ENCODE measurements at places on chromosomes 5 and 9.

GRCh38 chr9:115004545-115004944 lies 74.2 kb upstream of the TNFSF8 start:
- peak; percentile 25 for DNase-seq

GRCh38 chr5:72234868-72235267 lies 85.2 kb downstream of the MRPS27 start:
- DNase-seq = no peak

DNA sequence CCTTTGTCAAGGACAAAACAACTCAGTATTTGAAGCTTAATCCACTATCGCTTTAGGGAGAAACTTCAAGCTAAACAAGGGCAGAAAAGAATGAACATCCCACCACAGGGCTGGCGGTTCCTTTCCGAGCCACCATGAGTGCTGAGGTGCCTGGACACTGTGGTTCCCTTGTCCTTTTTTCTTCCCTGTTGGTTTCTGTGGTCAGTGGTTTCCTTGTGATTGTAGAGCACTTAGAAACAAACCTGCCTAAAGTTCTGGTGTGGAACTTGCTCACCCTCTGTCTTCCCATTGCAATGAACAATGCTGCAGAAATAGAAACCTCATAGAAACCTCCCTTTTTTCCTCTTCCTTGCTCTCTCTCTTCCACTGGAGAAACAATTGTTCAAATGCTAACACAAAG lies 79.3 kb upstream of the TBC1D2 start:
- no peak for DNase-seq

DNA sequence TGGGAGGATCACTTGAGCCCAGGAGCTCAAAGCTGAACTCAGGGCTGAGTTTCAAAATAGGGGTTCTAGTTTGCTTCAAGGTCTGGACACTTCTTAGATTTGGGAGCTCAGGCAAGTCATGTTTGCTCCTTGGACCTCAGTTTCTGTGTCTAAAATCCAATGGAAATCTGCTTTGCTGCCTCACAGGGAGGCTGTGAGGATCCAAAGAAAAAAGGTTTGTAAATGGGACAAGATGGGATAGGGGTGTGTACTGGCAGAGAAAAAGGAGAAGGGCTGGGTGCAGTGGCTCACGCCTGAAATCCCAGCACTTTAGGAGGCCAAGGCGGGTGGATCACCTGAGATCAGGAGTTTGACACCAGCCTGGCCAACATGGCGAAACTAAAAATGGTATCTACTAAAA lies 39.6 kb upstream of the SH3PXD2B start:
- DNase-seq = no peak

DNA sequence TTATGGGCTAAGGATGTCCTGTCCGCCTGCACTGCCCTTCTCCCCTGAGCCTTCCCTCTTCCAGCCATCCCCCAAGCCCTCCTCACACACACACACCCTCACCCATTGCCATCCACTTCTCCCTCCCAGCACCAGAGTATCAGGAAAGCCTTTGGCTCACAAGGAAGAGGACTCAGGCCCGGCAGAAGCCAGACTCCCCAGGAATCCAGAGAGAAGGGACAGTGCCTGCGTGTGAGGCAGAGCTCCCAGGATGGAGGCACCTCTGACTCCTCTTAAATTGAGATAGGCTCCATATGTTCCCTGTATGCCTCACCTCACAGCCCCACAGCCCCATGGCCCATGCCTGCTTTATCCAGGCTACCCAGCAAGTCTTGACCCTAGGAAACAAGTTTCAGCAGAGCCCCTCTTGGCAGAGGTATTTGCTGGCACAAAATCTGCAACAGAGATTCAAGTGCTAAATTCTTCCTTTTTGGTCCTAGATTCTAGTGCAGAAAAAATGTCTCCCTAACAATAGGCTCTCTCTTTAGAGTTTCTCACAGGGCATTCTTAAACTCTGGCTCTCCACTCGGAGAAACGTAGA lies 761 bp downstream of the IL17B start:
- no peak for DNase-seq

- DNase-seq = no peak
Measured at GRCh38 chr9:18694959-18695668, 221.2 kb downstream of the ADAMTSL1 start.

GRCh38 chr5:180626661-180627385 lies 22.6 kb downstream of the FLT4 start:
- no peak for DNase-seq

GRCh38 chr5:147464211-147464610 lies 45.7 kb downstream of the DPYSL3 start:
- DNase-seq = no peak

DNA sequence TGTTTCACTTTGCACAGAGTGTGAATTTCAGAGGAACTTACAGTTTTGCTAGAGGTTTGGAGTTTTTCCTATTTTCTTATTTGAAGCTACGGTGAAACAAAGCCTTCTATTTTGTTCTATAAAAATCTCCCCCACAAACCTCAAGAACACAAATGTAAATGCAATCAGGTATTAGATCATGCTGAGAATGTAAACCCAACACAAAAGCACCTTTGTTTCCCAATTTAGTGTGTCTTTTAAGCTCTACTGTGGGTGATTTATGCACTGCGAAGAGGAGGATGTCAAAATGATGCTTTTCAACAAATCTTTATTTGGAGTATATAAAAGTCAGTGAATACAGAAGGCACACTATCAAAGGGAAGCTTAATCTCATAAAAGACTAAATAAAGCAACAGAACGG lies 4.3 kb upstream of the DRD1 start:
- no peak for DNase-seq

DNA sequence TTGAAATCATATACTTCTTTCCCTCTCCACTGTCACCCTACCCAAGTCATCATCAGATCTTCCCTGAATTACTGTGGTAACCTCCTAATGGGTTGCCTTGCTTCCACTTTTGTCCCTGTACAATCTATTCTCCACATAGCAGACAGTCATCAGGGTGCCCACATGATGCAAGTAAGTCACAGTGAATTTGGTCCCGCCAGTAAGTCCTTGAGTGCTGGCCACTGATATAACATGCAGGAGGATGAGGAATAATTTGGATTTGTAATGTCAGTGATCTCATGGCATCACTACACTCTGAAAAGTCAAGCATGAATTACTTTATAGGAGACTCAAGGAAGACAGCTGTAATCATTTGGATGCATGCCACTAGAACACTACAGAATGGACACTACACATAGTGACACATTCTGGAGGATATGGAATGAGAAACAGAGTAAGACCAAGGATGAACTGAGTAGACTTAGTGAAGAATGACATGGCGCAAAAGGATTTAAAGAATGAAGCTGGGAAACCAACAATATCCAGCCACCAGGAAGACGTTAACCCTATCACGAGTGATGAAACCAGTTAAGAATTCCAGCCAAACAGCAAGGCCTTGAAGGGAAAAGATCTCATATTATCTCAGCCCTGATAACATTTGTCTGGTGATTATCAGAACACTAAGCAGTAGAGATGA lies 28.6 kb downstream of the MARCHF3 start:
- no peak for DNase-seq

DNA sequence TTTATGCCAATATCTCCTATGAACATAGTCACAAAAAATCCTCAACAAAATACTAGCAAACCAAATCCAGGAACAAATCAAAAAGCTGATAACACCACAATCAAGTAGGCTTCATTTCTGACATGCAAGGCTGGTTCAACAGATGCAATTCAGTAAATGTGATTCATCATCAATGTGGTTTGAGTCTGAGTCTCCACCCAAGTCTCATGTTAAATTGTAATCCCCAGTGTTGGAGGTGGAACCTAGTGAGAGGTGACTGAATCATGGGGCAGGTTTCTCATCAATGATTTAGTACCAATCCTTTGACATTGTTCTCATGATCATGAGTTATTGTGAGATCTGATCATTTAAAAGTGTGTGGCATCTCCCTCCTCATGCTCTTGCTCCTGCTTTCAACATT lies 1072.7 kb downstream of the NR2F1-AS1 start:
- no peak for DNase-seq

DNA sequence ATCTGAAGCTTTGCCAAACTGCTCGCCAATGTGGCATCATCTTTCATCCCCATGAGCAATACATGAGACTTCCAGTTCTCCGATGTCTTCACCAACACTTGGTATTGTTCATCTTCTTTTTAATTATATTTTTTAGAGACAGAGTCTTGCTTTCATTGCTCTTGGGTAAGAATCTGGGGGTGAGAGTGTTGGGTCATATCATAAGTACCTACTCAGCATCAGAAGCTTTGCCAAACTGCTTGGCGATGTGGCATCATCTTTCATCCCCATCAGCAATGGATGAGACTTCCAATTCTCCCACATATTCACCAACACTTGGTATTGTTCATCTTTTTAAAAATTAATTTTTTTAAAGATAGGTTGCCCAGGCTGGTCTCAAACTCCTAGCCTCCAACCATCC lies 30.9 kb upstream of the ZDHHC11B start:
- no peak for DNase-seq

DNA sequence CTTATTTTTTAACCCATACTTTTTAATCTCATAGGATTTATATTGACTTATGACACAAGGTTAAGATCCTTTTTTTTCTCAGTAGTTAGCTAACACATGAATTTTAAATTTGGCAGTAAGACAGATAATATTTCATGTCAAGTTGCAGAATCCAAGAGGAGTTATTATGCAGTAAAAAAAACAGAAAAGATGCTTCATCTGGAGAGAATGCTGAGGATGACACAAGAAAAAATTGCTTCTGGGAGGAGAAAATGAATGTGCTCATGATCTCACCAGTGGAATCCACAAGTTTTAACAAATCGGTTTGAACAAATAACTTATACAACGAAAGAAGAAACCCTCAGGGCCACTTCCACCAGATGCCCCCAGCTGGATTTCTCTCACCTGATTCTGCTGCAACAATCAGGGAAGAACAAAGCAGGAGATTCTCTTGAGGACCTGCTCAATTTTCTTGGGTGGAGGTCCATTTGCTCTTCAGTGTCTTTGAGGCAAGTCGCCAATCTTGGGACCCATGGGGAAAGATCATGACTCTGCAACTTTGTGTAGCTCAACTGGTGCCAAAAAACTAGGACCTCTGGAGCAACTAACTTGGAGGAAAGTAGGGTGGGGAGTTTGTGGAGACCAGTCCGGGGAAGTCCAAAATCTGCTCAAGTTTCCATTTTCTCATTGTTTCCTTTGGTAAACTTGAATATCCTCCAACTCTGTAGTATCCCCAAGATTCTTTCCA lies 50.5 kb upstream of the TNFSF15 start:
- DNase-seq = no peak

DNA sequence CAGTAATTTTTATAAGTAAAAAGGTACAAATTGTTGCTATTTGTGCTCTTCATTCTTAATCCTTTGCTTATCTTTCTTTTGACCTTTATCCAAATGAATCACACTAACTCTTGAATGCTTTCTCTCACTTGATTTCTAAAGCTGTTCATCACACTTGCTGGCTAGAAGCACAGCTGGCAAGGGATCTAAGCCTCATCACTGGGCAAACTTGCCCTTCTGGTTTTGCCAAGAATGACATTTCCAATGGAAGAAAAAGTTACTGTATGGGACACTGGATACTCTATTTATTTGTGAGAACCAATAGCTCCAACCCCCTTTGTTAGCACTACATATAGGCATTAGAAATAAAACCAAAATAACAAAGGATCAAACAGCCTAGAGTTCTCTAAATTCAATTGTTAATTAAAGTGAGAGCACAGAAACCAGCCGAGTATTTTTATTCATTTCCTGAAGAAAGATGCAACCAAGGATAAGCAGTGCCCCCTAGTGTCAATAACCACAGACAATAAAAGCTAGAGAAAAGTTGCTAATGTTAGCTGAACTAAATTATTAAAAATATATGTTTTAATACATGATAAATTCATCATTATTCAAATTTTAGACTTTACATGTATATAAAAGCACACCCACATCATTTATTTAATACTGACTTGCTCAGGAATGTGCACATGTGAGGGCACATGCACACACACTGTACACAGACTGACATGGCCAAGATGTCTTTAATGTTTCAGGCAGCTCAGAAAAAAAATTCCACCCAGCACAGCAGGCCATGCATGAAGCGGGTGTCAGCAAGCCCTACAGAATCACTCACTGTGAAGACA lies 59.8 kb upstream of the POU5F2 start:
- DNase-seq = no peak

- peak; percentile 70 for DNase-seq
Measured at GRCh38 chr5:102865510-102866236, 110.6 kb downstream of the PAM start.

DNA sequence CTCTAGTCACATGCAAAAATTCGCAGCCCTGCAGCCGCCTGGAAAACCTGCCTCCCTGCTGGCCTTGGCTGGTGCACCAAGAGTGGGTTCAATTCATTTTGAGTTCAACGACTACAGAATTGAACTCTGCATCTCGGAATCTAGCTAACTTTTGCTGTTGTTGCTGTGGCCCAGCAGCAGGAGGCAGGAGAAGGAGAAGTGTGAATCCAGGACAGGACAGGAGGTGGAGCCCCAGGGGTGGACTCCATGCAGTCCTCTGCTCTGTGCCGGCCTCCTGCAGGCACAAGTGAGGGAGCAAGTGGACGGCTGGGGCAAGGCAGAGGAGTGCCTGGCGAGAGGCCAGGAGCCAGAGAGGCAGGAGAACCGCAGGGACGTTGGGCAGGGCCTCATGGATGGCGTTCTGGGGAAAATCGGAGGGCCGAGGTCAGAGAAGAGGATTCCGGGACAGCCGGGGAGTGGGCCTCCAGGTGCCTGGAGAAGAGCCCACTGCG lies 214.2 kb downstream of the FANCC start:
- DNase-seq = no peak

DNA sequence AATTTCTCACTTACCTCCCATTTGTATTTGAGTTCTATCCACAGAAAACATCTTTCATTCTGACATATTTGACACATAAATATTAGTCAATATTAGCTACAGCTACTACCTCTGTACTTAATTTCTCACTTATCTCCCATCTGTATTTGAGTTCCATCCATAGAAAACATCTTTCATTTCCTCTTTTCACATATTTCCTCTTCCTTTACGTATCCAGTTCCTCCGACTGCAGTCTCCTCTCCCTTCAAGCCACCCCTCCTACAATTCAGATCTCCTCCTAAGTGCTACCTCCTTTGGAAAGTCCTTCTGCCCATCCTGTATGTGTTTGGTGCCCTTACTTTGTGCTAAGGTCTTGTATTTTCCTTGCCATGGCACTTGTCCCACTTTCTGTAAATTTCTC lies 1.6 kb downstream of the SREK1IP1 start:
- no peak for DNase-seq

DNA sequence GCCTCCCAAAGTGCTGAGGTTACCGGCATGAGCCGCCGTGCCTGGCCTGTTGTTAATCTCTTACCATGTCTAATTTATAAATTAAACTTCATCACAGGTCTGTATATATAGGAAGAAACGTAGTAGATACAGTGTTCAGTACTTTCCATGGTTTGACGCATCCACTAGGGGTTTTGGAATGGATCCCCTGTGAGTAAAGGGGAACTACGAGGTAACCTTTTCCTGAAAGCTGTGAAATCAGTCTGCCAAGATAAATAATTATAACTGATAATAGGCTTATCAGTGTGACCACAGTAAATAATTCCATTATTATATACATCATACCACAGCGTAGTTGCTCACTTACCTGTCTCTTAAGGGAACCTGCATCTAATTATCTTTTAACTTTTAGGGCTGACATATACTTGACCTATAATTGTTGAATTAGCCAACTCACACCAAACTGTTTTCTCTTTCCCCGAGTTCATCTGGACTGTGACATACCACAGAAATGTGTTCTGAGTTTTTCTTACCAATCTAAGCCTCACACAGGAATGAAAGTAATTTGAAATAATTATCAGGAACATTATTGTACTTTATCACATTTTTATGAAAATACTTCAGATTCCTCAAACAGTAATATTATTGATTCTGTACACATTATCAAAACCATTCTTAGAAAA lies 42.9 kb downstream of the DAPK1 start:
- no peak for DNase-seq
